A549 treated with DMSO at 1 μM for 4 hours (cell line): ENCODE measurements at places on chromosomes 13 and 19. TPM values are rescaled to one million over a fixed set of nuclear protein-coding genes. Genes with fewer than 3 reads are reported as not detected.

The JSRP1 gene
- total RNA-seq = 0.61 to 1.3 TPM (median 0.74 TPM) in 5 replicates

The NLRP9 gene
- not detected in 5 replicates for total RNA-seq

The FKBP8 gene
- 133 to 151 TPM (median 136 TPM) in 5 replicates for total RNA-seq

The RDH8 gene
- 0.26 to 0.63 TPM (median 0.44 TPM) in 5 replicates for total RNA-seq

The SNRPA gene
- total RNA-seq = 140 to 190 TPM (median 160 TPM) in 5 replicates

The TPTE2 gene
- total RNA-seq = not detected in 5 replicates

The CBY2 gene
- total RNA-seq = not detected in 5 replicates

The SLAIN1 gene
- total RNA-seq = 0.53 to 1.0 TPM (median 0.55 TPM) in 5 replicates

The TNFSF9 gene
- total RNA-seq = 5.4 to 8.2 TPM (median 6.7 TPM) in 5 replicates

The TLE2 gene
- total RNA-seq = 2.2 to 3.3 TPM (median 2.5 TPM) in 5 replicates

The UBE2L5 gene
- not detected in 5 replicates for total RNA-seq

The MBD3L2 gene
- not detected in 5 replicates for total RNA-seq

The NKG7 gene
- not detected in 5 replicates for total RNA-seq

The F10 gene
- total RNA-seq = not detected in 5 replicates

The SPACA7 gene
- total RNA-seq = not detected in 5 replicates

The CARD8 gene
- 13.2 to 21.9 TPM (median 19.7 TPM) in 5 replicates for total RNA-seq

The LRRC8E gene
- 6.1 to 8.9 TPM (median 7.1 TPM) in 5 replicates for total RNA-seq

The SYCN gene
- total RNA-seq = not detected in 5 replicates
